T-helper 2 cell (primary cell): ENCODE measurements at places on chromosomes 16 and 17.

GRCh38 chr17:45852535-45853297 is 8.0 kb downstream of the SPPL2C start:
- DNase-seq, result peak; percentile 45

GRCh38 chr17:39867880-39868553 is at the start of gene ZPBP2:
Gene ZPBP2, plus strand, starts transcription at chr17:39868202. Its CDS starts 153 bp downstream, at chr17:39868355.
- DNase-seq, result peak; percentile 15

DNA sequence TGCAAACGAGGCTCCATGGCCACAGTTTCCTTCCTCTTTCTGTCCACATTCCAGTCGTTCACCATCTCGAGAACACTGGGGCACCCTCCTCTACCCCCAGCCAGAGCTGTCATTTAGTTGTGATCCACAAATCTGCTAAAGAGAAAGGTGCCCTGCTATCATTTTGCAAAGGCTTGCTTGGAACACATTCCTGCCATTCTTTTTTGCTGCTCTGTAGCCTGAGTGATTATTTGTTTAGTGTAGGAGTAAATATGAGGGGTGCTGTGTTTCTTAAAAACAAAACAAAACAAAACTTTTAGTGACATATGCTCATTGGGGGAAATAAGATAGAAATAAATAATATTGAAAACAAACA is 166.7 kb downstream of the PRKCA start:
- DNase-seq, result no peak

DNA sequence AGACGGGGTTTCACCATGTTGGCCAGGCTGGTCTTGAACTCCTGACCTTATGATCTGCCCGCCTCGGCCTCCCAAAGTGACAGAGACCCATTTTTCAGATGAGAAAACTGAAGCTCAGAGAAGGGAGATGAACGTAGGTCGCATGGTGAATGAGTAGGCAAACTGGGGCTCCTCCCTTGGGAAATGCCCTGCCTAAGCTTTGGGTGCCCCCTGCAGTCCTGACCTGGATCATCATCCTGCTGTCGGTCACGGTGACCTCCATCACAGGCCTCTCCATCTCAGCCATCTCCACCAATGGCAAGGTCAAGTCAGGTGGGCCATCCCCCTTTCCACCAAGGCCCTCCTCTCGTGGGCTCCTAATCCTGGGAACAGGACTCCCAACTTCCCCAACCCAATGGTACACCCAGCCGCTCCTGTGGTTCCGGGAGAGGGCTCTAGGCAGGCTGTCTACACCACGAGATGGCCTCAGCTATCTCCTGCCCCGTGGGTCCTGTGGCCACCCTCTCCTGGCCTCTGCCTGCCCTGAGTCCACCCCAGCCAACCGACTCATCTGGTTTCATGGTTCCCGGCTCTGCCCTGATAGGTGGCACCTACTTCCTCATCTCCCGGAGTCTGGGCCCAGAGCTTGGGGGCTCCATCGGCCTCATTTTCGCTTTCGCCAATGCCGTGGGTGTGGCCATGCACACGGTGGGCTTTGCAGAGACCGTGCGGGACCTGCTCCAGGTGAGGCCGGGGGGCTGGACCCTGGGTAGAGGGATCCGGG is 4.7 kb downstream of the SLC12A3 start:
- DNase-seq, result no peak

GRCh38 chr17:17824119-17824782 is 12.5 kb downstream of the SREBF1 start:
- peak; percentile 57 for DNase-seq

- DNase-seq, result no peak
Measured at GRCh38 chr16:79612207-79612606, 11.7 kb upstream of the MAF start.

DNA sequence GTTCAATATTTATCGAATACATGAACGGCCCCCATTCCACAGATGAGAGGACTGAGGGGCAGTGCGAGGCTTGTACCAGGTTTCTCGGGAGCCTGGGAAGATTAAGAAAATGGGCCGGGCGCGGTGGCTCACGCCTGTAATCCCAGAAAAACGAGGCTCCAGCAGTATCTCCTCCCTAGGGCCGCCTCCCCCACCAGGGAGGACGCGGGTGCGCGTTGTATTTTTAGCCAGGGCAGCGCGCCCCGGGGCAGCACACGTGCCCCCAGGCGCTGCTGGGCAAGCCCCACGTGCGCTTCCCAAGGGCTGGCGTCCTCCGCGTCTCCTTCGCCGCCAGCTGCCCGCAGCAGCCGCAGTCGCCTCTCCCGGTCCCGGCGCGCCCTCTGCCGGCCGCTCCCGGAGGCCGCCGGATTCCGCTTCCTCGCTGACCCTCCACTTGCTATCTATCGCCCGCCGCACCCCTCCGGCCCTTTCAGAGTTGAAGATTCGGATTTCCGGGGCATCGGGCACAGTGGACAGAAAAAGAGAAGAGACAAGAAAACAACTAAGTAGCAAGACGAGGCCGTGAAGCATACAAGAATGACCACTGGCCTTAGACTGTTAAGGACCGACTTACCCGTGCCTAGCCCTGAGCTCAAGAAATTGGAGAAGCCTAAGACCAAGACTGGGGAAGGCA is 1.9 kb upstream of the YBX2 start:
- peak; percentile 44 for DNase-seq

DNA sequence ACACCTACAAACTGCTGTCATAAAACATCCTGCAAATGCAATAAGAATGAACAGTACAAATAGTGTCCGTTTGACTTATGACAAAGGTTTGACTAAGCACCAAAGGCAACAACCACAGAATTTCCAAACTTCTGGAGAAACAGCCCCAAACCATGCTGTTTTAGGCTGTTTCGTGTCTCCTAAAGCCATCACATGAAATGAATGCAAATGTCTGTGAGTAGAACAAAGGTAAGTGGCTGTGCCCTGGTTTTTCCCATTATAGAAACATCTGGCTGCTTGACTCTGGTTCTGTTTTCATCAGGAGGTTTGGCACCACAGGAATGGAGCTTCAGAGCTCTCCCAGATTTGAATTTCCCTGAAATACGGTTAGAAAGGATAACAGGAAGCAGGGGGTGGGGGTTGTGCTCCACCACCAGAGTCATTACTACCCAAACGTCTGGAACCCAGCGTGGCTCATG is 4.6 kb upstream of the EMP2 start:
- DNase-seq, result no peak

- DNase-seq, result no peak
Measured at GRCh38 chr17:77528516-77529327, 388.0 kb downstream of the SEC14L1 start.

GRCh38 chr17:75906143-75906884 is 1.6 kb upstream of the MRPL38 start:
- no peak for DNase-seq

DNA sequence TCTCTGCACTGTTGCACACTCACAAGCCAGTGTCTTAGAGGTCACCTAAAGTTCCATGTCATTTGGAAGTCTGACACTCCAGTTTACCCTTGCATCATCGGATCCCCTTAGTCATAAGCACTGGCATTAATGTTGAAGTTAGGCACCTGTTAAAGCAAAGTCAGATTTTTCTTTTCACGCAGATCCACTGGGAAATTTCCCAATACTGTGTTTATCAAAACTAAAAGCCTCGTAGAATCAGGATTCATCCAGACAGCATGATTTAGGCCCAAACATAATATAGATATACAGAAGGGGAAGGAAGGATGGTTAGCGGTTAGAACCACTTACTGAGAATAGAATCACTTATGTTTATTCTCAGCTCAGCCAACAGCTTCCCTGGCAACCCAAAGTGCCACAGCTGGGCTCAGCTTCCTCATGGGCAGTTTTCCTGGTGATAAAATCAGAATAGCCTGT is 30.1 kb upstream of the HAPSTR1 start:
- DNase-seq, result no peak

- no peak for DNase-seq
Measured at GRCh38 chr17:29178750-29179231, 1.4 kb downstream of the MYO18A start.

DNA sequence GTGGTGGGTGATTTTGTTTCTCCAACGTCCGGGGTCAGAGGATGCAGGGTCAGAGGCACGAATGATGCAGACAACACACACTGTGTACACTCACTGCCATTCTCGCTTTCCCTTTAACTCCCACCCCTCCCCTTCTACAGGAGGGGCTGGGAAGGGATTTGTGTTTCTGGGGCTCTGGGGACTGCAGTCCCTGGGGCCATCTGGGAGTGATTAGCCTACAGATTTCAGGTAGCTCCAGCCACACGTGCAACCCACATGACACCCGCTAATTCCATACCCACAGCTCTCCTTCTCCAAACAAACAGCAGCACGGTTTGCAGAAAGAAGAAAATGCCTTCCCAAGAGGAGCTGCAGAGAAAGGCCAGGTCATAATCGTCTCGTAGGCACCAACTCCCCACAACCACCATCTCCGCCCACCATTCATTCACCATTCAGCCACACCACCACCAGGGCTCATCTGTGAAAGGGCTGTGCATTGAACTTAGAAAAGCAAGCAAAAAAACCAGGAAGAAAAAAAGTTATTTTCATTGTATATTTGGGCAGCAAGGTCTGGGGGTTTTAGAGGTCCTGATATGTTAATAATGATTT is 9.4 kb upstream of the SOX9 start:
- no peak for DNase-seq

DNA sequence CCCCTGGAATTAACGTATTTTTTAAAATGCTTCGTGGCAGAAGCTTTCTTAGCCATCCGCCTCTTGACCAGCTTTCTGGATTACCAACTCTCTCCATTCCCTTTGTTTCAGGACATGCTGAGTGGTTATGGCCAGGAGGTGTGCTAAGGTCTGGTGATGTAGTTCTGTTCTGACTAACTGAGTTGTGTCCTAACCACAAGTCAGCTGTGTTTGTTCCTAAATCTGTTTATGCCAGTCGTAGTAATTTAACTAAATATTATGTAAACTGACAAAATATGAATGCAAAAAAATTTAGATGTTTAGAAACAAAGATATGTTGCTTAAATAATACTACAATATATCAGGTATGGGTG is 61.6 kb downstream of the MRTFB start:
- DNase-seq, result no peak

DNA sequence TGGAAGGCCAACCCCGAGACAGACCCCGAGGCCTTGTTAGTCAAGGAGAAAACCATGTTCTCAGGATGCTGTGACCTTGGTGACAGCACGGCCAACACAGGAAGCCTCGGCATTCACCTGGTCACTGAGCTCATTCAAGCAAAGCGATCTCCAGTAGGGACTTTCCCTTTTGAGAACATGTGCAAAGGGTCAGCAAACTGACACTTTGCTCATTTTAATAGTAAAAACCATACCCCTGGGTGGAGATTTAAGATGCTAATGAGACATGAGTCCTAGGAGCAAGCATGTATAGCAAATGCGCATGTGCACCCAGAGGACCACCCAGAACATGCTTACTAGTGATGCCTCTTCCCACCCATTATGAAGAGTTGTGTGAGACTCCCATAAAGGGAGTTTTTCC is 5.7 kb upstream of the SULT1A2 start:
- no peak for DNase-seq

GRCh38 chr16:89564476-89565255 is 4.2 kb downstream of the RPL13 start:
- DNase-seq, result no peak
